ENCODE measurements at places on chromosomes 4 and X.

DNA sequence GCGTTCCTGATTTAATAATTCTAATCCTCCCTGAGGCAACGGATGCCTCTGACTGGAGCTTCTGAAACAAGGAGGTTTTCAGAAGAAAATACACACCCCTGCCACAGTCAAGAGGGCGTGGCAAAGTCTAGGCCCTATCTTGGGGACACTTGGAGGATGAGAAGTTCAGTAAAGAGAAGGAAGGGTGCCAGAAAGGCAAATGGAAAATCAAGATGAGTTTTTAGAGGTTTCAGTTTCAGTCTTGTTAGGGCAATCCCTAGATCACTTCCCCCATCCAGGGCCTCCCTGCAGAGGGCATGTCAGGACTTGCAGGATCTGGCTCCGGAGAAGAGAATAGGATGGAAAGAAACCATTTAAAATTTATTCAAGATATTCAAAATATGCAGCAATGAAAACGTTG, 28.5 kb upstream of the FGF2 start:
- no peak for DNase-seq

DNA sequence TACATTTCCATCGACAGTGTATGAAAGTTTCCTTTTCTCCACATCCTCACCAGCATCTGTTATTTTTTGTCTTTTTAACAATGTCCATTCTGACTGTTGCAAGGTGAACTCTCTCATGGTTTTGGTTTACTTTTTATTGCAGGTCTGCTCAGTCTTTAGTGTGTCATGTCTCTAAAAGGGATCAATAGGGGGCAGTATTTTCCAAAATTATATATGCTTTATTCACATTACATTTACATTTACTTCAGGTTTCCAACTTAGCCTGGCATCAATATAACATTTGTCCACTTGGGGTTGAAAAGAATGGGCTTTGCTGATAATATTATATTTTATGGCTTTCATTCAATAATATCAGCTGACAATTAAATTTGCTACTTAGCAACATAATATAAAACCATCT, 265.0 kb upstream of the SLITRK2 start:
- no peak for DNase-seq

- DNase-seq: no peak
Measured at GRCh38 chr4:41360921-41361793, 104.4 kb downstream of the UCHL1 start.

DNA sequence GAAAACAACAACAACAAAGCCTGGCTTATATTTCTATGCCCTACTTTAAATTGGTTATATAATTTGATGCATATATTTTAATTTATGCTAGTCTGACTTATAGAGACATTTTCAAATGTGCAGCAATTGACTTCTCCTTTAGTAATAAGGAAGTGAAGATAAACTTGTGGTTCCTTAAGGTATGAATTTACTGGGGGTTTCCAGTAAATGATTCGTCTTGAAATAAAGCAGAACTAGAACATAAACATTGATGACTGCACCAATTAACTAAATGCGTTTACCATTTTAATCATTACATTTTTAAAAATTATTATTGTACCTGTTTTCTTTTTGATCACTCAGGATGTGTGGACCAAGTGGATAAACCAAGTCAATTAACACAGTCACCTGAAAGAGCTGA, 99.6 kb upstream of the CCSER1 start:
- no peak for DNase-seq

GRCh38 chr4:153564630-153565525, 98.7 kb downstream of the TMEM131L start:
- no peak for DNase-seq

GRCh38 chr4:73308286-73308685, 49.7 kb upstream of the ANKRD17 start:
- DNase-seq: no peak

- DNase-seq: no peak
Measured at GRCh38 chr4:38820329-38821061, 15.9 kb upstream of the TLR1 start.

DNA sequence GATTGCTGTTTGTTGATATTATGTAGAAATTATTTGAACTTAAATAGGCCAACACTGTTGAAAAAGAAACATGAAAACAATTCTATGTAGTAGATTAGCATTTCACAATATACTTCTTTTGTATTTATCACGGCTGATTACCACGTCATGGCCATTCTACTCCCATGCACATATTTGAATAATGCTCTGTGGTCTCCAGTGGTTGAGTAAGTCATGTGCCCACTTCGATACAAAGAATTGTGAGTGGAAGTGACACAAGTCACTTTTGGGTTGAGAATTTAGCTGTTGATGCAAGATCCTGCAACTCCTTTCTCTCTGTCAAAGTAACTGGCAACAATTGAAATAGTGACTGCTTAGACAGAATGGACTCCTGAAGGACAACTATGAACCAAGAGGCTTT, 6.7 kb upstream of the FSTL5 start:
- DNase-seq: no peak

- no peak for DNase-seq
Measured at GRCh38 chrX:49192722-49193328, 6.7 kb upstream of the PRICKLE3 start.
